ENCODE measurements at places on chromosomes 3 and 15.

GRCh38 chr15:58189148-58189811 lies 51.1 kb downstream of the AQP9 start:
- no peak for DNase-seq

DNA sequence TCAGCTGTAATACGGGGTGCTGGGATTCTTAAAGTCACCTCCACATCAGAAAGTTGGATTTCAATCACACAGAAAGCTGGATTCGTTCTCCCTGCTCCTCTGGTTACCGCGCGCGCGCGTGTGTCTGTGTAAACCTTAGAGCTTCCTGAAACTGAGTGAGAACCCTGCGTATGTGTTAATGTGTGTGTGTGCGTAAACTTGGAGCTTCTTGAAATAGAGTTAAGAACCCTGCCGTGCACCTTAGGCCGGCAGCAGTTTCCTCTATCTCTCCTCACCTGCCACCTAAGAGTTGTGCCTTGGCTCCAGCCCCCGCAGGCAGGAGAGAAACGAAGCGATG lies 531 bp downstream of the LZTFL1 start:
- peak; percentile 25 for DNase-seq

GRCh38 chr3:96869316-96869715 lies 54.9 kb downstream of the EPHA6 start:
- no peak for DNase-seq

- no peak for DNase-seq
These were observed 28.7 kb downstream of the BFSP2 start for GRCh38 chr3:133428552-133428951.

- no peak for DNase-seq
These were observed 346.1 kb downstream of the EPHB1 start for GRCh38 chr3:135141160-135141559.

GRCh38 chr3:65723985-65724384 lies 314.7 kb downstream of the MAGI1 start:
- no peak for DNase-seq

DNA sequence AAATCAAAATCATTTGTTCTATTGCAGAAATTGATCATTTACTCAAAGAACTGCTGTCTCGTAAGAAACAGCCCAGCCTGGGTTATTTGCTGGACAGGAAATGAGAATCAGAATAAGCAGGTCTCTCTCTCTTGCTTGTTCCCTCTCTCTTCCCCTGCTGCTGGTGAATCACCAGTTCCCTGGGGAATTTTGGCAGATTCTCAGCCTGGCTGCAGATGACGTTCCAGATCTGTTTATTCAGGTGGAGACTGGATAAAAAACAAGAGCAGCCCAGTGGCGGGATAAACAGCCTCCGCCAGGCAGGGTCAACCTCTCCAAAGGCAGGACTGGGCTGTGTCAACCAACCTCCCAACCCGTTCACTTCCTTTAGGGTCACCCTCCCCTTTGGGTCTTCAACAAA lies 72.1 kb downstream of the LRIG1 start:
- DNase-seq, result peak; percentile 99

GRCh38 chr15:31975830-31976229 lies 54.5 kb upstream of the CHRNA7 start:
- DNase-seq, result no peak

- no peak for DNase-seq
These were observed 833 bp downstream of the MAN2A2 start for GRCh38 chr15:90903733-90904536.

GRCh38 chr3:54878145-54878544 lies 49.7 kb downstream of the LRTM1 start:
- no peak for DNase-seq

DNA sequence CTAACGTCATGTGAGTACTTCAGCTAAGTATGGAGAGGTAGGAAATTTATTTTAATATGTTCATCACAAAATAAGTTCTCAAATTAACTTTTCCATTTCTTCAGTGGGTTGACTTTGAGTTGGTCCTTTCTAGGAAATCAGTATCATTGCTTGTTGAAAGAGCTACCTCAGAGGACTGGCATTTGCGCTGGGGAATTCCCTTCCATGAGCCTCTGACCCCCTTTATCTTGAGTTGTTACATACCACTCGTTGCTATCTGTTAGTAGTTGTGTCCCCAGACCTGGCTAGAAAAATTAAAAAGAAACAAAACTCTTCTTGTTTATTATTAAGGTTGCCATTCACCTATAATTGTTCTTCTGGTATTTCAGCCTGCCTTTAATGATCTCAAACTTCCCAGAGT lies 96.8 kb upstream of the ROBO2 start:
- DNase-seq, result peak; percentile 11

GRCh38 chr3:179318876-179319275 lies 4.0 kb upstream of the ZNF639 start:
- DNase-seq, result no peak

GRCh38 chr3:159458010-159458409 lies 530.6 kb upstream of the IL12A start:
- peak; percentile 99 for DNase-seq

DNA sequence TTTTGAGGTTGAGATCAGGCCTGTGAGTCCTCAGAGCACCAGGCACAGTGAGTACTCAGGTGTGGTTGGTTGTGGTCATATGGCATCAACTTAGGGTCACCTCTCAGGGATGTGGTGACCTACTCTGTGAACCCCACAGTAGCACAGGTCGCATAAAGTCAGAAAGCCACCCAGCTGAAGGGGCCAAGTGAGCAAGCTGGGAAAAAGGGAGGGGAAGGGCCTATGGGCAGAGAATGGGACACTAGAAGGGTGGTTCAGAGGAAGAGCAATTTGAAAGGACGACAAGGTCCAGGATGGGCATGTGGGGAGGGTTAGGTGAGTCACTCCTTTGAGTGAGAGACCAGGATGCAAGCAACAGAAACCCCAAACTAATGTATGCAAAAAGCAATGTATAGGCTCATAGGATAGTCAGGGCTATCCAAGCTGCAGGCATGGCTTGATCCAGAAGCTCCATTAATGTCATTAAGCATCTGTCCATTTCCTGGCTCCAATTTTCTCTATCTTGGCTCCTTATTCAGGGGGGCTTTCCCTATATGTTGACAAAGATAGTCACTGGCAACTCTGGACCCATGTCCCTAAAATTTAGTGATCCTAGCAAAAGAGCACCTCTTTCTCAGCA lies 33.5 kb downstream of the HMCES start:
- DNase-seq, result no peak

GRCh38 chr3:161744366-161744765 lies 247.8 kb downstream of the OTOL1 start:
- DNase-seq, result no peak

DNA sequence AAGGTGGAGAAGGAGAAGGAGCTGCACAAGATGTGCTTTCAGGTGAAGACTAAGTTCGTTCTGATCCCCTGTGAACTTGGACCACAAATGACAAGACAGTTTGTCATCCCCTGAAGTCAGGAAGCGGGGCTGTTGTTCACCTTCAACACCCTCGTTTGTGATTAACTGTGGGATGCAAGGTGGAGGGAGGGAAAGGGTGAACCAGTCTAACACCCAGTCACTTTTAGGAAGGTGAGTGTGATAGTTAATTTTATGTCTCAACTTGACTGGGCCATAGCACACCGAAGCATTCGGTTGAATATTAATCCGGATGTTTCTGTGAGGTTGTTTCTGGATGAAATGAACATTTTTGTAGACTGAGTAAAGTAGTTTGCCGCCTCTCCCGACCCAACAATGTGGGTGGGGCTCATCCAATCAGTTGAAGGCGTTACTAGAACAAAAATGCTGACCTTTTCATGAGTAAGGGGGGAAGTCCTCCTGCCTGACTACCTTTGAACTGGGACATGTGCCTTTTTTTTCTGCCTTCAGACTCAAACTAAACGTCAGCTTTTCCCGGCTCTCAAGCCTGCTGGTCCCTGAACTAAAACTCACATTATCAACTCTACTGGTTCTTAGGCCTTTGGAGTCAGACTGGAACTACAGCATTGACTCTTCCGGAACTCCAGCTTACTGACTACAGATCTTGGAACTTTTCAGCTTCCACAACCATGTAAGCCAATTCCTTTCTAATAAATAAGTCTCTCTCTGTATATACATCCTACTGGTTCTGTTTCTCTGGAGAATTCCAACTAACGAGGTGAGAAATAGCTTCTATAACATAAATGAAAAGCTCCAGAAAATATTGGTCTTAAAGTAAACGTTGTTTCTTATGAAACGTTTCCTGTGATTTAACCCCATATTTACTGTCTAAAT lies 264.0 kb upstream of the SLITRK3 start:
- DNase-seq, result no peak

DNA sequence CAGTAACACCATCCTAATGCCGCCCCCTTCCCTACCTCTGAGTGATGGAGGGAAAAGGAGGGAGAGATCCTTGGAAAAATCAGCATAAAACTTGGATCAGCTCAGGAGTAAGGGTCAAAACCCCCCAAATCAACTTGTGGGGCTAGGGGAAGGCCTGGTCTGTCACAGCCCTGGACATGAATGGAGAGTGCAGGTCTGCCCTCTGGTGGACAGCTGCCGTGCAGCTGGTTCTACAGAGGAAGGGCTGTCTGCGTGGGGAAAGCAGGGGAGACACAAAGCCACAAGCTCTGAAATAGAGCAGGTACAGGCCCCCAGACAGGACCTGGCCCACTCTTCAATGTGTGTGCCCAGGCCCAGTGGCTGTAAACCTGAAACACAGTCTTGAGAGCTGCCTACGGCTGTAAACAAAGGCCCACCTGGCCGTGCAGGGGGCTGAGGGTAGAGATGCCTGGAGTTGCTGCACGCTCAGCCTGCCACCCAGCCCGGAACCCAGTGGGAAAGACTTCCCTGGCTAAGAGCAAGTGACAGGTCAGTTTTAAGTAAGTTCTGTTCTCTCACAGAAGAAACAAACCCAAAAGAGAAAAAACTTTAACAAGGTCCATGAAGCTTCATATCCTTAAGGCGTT lies 16.4 kb downstream of the CLK3 start:
- DNase-seq, result no peak

- no peak for DNase-seq
These were observed 7.9 kb downstream of the ATP2B2 start for GRCh38 chr3:10497439-10497838.

GRCh38 chr3:64837986-64838735 lies 150.4 kb upstream of the ADAMTS9 start:
- no peak for DNase-seq

DNA sequence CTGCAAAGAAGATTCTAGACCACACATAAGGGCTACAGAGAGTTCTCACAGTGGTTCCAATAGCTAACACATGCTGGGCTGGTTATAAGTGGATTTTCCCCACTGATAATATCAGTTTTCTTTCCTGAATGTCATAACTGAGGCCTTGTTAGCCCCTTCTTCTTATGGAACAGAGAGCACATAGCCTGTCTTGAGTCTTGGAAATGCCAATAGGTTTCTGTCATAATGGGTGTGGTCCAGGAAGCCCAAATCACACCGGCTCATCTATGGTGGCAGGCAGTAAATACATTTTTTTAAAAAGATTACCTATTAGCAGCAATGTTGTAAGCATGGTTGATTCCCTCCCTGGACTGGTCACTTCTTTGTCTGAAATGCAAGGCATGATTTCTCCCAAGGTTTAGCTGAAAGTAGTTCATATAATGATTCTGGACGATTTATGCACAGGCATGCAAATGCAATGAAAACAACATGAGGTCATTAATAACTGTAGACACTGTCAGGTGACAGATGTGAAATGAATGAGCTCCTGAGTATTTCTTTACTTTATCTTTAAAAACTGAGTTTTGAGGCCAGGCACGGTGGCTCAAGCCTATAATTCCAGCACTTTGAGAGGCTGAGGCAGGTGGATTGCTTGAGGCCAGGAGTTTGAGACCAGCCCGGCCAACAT lies 67.2 kb upstream of the ATP2C1 start:
- no peak for DNase-seq
